ENCODE measurements at places on chromosomes 7 and 10.

DNA sequence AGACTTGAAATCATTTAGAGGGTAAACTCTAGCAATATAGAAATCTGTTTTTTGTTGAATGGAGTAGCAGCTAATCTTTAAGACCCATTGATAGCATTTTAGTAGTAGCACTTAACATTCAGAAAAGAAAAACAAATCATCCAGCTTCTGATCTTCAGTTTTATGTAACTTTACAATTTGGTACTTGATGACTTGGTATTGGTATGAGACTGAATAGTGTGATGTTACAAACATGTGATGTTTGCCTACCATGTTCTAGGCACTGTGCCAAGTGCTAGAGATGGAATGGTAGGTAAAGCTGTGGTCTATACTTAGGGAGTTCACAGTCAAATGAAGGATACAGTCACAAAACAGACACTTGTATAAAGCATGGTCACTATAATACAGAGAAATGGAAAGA, 21.3 kb downstream of the ZEB1 start:
- DNase-seq = no peak

DNA sequence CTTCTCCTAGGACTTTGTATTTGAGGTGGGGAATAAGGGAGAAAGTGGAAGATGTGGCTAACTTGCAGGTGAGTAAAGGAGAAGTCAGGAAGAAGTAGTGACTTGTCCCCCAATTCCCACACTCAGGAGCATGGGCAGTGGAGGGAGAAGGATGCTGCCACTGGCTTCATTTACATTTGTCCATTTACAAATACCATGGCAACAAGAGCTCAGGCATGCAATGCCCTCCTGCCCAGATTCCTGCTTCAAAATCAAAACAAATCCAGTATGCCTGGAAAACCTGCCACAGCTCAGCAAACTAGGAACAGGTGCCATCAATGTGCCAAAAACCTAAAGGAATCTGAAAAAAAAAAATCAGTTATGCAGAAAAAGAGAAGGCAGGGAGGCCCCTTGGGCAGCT, 139.9 kb downstream of the KCNMA1 start:
- no peak for DNase-seq

- DNase-seq = no peak
Observed at GRCh38 chr10:109173937-109174336, 749.4 kb downstream of the XPNPEP1 start.

GRCh38 chr7:142359694-142360279, 101.9 kb upstream of the PRSS58 start:
- DNase-seq = no peak
